ENCODE measurements at places on chromosomes 1 and 21.

DNA sequence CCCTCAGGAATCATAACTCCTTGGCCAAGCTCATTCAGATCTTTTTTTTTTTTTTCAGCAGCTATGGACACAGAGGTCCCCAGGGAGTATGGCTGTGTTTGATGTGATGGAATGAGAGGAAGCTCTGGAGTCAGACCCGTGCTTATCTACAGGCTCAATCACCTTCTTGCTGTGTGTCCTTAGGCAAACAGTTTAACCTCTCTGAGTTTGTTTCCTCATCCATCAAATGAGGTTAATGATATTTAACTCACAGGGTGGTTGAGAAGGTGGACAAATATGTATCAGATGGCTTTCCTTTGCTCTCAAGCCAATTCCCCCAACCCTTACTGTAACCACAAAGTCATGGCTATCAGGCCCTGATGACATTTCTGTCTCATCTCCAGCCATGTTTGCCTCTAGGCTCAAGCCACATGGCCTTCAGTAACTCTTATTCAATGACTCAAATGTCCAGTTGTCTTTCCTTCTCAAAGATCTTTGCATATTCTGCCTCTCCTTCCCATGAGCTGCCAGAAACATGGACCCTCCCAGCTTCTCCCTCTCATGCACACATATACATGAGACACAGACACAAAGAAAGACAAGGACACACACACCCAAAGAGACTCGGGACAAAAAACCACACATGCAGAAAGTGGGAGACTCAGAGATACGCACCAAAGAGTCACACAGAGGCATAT, 303.5 kb upstream of the KAZN start:
- no peak for DNase-seq

- DNase-seq, result no peak
Measured at GRCh38 chr1:38330799-38331198, 284.2 kb upstream of the POU3F1 start.

DNA sequence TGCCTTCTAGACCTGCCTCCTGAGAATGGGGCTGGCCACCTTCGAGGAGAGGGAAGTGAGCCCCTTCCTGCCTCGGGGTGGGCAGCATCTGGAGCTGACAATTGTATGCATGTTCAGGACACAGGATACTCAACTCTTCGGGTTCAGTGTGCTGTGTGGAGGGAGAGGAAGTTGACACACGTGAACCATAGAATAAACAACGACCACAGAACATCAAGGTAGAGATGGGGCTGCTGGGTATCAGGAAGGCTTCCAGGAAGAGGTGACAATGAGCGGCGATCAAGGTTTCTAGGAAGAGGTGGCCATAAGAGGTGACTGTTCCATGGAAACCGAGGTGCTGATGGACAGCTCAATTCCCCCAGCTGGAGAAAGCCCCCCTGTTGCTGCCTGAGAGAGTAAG, 22.0 kb downstream of the UBIAD1 start:
- DNase-seq, result no peak

GRCh38 chr1:16013220-16013907, 4.5 kb downstream of the HSPB7 start:
- peak; percentile 56 for DNase-seq

All from AG10803 (cell line).